Fibroblast of the aortic adventitia (primary cell): ENCODE measurements at places on chromosomes 3 and 15. TPM values are rescaled to one million over a fixed set of nuclear protein-coding genes. Genes with fewer than 3 reads are reported as not detected.
A peak's percentile ranks its signal among the peaks of the same experiment; 100 is the strongest.

DNA sequence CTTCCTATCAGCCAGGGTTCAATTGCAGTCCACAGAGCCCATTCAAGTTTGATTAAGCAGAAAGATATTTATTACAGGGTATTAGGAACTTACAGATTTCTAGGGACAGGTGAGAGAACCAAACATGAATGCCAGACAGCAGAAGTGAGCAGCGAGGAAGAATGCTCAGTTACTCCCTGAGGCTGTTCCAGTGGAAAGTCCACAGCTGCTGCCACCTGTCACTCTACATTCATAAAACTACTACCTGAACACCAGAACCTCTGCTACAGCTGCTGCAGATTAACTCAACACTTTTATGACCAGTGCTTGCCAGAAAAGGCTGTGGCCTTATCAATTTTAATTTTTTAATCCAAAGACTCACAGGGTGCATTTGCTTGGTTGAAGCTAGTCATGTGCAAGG lies 325.4 kb upstream of the ONECUT1 start:
- DNase-seq, result no peak

DNA sequence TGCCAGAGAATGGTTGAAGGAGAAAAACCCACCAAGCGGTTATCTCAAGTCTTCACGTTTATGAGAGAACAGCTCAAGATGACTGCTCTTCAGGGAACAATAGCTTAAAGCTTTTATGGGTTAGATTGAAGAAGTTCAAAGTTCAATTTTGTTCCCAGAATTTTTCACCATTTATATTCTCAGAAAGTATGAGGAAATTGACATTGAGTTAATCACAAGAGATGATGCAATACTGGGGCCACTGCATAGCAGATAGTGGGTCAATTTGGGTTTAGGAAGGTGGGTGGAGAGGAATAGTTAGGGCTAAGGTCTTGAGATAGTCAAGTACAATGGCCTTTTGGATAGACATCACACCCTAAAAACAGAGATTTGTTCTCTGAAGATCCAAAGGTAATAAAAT lies 539.3 kb downstream of the SQOR start:
- DNase-seq, result no peak

GRCh38 chr15:76011627-76012551 lies at the start of gene NRG4:
NRG4 (minus strand) TSS chr15:76012424; CDS start chr15:76011230, 1,194 bp downstream.
- DNase-seq, result peak; percentile 17

- peak; percentile 76 for DNase-seq
These were observed 646 bp upstream of the SLC35G2 start for GRCh38 chr3:136818191-136818768.

GRCh38 chr15:87487484-87487883 lies 769.1 kb downstream of the NTRK3 start:
- no peak for DNase-seq

DNA sequence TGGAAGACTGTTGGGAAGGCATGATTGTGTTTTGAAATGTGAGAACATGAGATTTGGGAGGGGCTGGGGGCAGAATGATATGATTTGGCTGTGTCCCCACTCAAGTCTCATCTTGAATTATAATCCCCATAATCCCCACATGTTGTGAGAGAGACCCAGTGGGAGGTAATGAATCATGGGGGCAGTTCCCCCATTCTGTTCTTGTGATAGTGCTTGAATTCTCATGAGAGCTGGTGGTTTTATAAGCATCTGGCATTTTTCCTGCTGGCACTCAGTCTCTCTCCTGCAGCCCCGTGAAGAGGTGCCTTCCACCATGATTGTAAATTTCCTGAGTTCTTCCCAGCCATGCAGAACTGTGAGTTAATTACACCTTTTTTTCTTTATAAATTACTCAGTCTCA lies 430.5 kb downstream of the OTOL1 start:
- no peak for DNase-seq

DNA sequence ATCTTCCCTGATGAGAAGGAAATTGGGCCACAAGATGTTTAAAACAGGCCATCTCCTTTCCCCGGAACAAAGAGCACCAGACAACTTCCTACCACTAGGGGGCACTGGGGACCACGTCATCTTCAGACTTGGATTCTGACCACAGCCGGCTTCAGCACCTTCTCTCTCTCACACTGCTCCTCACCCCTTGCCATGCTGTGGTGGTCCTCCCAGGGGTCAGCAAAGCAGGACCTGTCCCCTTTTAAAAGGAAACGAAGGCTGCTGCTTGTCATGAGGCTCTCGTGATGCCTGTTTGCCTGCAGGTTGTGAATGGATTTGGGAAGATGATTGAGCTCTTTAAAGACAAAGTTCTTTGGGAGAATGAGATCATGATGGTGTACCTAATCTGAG lies 16.2 kb downstream of the RFT1 start:
- peak; percentile 83 for DNase-seq

DNA sequence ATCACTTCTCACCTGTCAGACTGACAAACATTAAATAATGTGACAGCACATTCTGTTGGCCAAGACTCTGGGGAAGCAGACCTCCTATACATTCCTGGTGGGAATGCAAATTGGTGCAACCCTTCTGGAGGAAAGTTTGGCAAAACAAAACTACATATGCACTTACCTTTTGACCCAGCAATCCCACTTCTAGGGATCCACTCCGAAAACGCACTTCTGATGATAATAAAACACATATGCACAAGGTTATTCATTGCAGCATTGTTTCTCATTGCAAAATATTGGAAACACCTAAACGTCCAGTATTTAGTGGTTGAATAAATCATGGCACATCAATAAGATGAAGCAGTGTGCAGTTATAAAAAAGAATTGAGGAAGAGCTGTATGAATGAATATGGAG lies 145.5 kb upstream of the ABHD17C start:
- peak; percentile 39 for DNase-seq

GRCh38 chr3:134232151-134232550 lies 18.5 kb downstream of the RYK start:
- no peak for DNase-seq

DNA sequence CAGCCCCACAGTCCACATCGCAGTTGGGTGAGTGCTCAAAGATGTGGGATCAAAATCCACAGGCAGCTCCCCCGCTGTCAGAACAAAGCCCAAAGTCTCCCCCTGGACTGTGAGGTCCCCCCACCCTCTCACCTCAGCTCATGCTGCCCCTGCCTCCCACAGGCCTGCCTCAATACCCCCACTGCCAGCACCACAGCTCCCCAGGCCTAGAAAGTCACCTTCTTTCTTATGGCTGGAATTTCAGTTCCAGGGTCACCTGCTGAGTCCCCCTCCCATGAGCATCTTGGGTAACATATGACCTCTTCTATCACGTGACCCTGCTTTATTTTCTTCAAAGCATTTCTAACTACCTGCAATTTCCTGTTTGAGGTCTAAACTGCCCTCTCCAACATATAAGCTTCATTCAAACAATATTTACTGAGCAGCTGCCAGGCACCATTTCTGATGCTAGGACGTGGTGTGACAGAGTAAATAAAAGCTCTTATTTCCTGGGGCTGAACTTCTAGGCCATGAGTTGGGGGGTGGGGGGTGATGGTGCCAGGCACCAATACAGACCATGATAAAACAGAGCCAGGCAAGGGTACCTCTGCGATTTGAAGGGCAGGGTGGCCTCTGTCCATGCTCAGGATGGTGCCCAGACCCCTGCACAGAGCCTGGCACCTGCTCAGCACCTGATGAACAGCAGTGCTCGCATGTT lies 2.4 kb upstream of the TMEM89 start:
- DNase-seq, result no peak

GRCh38 chr3:141738891-141739363 lies 829 bp downstream of the RNF7 start:
- DNase-seq, result peak; percentile 59

DNA sequence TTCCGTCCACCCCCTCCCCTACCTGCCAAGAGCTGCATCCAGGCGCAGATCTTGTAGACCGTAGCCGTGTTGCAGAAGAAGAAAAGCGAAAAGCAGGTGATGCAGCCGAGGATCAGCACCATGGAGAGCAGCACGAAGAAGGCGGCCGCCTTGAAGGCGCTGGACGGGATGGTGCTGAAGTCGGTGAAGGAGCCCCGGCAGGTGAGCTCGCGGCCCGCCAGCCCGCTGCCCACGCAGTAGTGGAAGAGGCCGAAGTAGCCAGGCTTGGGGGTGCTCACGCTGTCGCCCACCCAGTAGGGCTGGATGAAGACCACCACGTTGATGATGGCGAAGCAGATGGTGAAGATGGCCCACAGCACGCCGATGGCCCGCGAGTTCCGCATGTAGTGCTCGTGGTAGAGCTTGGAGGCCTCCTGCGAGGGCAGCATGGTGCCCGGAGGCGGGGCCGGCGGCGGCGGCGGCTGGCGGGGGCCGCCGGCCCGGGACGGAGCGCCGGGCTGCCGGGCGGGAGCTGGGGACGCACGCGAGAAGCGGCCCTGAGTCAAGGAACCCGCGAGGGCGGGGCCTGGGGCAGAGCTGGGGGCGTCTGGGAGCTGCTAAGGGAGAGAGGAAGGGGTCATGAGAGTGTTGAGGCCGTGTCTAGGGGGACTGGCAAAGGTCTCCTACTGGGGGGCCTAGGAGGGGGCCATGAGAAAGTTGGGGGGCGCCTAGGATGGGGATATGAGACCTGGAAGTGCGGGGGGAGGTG lies 1.2 kb downstream of the LHFPL4 start:
- peak; percentile 54 for DNase-seq

- DNase-seq, result no peak
These were observed 2.5 kb downstream of the RPL35A start for GRCh38 chr3:197952440-197952839.

- no peak for DNase-seq
These were observed 330.7 kb upstream of the TRIM42 start for GRCh38 chr3:140347151-140347550.

GRCh38 chr15:76172782-76173181 lies 113.0 kb downstream of the TMEM266 start:
- no peak for DNase-seq

DNA sequence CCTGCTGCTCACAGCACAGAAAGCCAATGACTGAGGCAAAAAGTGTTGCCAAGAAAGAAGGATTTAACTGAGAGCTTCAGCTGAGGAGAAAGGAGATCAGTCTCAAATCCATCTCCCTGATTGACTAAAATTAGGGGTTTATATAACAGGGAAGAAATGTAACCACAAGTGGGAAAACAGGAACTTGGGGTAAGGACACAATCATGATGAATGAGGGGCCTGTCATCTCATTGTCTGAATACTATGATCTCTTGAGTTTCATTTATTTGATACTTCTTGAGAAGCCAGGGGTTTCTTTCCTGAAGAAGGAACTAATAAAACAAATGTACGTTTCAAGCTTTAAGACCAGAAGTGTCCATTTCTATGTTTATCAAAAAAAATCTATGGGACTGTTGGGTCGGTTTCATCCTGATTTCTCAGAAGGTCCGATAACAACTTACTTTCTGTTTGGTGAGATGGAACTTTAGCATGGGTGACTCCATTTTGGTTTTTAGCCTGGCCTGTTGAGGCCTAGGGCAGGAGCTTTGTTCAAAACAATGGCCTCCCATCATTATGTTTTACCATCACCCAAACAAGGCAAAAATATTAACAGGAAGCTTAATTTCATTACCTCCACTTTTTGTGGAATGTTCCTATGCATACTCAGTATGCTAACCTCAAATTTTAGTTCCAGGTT lies 76.6 kb upstream of the PIAS1 start:
- DNase-seq, result no peak

- peak; percentile 54 for DNase-seq
These were observed 53.1 kb downstream of the CACNA2D2 start for GRCh38 chr3:50450209-50450921.

DNA sequence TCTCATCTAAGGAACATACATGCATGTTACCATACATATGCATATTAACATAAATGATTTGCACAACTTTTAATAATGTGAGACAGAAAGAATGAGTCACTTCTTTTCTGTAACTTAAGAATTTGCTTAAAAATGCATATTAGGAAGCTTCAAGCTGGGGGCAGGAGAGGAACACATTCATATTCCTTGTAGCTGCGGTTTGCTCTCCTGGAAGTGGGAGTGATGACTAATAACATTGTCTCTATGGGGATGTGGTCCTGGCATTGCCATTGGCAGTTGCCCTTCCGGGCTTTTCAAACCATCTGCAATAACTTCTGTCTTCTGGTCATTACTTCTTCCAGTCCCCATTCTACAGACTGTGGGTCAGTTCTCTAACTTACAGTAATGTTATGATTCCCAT lies 15.6 kb downstream of the CHST2 start:
- DNase-seq, result peak; percentile 94

BCL2A1 gene
- total RNA-seq, result 0.81 TPM in 1 of 2 replicates, not detected in the other

ASB14 gene
- under 0.01 TPM in 1 of 2 replicates, not detected in the other for total RNA-seq

ITPKA gene
- total RNA-seq, result 1.4 and 1.8 TPM in 2 replicates

FAM107A gene
- 0.54 TPM in 1 of 2 replicates, not detected in the other for total RNA-seq

EOMES gene
- 0.18 TPM in 1 of 2 replicates, not detected in the other for total RNA-seq

IDH3A gene
- 53.8 and 60.8 TPM in 2 replicates for total RNA-seq

GOLGA8K gene
- 0.65 TPM in 1 of 2 replicates, not detected in the other for total RNA-seq

PAK6 gene
- 0.09 TPM in 1 of 2 replicates, not detected in the other for total RNA-seq

TMEM158 gene
- 4.5 and 19.3 TPM in 2 replicates for total RNA-seq
